Islet precursor cell (in vitro differentiated cells): ENCODE measurements at places on chromosomes 16 and 17.

- no peak for DNase-seq
These were observed 20.9 kb downstream of the CHST4 start for GRCh38 chr16:71547168-71547567.

DNA sequence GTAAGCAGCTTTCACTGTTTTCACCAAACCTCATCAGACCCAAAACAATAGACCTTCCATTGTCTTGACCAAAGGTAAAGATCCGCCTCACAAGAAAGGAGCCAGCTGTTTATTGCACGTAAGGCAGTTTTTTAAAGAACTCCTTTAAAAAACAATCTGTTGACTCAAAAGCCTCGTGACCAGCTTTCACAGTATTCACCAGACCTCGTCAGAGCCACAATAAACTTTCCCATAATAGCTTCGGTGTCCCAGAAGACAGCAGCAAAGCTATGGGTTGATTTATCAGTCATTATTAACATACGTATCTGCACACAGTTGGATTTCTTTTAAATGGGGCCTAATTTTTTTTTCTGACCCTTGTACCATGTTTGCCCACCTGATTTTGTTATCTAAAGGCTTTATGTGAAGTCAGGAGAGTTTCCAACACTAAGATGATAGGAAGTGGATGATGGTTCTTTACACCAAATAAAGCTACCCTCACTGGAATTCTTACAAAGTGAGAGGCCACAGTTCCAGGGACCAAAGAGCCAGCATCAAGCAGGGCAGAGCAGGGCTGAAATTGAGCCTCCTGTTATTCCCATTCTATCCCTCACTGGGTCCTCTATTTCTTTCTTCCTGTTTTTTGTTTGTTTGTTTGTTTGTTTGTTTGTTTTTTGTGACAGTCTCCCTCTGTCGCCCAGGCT, 17.6 kb upstream of the HELZ start:
- no peak for DNase-seq

- no peak for DNase-seq
These were observed 583 bp downstream of the ATXN2L start for GRCh38 chr16:28823291-28823872.

DNA sequence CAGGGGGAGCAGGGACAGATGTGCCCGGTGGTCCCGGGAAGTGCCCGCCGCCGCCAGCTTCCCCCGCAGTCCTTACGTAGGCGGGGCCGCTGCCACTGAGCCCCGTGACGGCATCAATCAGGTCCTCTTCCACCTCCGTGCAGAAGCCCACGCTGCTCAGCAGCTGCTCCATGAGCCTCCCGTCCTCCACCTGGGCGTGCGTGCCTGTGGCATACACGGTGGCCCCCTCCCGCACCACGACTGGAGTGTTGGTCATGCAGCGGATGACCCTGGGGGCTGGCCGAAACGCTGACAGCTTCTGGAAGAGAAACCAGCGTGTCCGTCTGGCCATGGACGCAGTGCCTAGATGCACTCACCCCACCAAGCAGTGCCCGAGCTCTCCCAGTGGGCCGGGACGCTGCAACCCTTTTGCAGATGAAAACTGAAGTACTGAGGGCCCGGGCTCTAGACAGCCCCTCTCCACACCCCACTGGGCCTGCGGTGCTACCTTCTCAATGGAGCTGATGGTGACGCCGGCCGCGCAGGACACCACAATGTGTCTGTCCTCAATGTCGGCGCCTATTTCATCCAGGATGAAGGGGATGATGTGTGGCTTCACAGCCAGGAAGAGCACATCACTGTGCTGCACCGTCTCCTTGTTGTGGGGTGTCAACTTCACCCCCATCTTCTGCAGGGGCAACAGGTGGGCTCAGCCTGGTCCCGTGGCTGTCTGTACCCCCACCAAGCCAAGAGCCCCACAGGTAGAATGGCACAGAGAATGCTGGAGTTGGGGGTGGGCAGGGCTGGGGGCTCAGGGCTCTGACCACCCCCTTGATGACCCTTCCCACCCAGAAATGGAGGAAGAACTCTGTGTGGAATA, 2.0 kb downstream of the PYCR1 start:
- no peak for DNase-seq

DNA sequence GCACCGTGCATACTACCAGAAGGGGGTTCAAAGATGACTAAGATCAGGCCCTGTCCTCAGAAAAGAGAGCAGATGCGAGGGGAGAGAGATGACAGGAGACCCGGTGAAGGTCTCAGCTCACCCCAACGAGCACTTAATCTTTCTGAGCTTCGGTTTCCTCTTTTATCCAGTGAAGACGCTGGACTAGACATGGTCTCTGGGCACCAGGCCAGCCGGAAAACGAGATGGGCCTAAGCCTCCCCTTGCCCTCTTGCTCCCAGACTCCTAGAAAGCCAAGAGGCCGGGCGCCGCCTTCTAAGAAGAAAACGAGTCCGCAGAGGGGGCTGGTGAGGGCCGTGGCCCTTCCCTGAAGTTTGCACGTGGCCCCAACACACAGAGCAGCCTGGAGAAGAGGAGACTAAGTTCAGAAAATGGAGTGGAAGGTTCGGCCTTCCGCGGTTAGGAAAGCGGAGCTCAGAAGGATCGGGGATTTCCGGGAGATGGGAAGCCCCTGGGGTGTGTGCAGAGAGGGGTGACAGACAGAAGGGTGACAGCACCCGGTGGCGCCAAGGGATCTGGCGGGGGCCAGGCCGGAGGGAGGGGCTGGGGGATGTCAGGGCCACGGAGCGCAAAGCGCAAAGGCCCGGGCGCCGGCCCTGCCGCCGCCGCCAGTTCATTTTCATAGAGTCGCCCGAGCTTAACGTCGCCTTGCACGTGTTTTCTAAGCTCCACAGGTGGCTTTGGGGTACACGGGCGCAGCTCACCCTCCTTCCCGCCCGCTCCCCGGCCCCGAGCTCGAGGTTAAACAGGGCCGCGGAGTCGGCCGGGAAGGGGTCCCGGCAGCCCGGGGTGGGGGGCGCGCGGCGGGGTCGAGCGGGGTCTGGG, 42.1 kb upstream of the BHLHA9 start:
- DNase-seq = no peak

- DNase-seq = peak; percentile 93
These were observed 21.4 kb downstream of the ADORA2B start for GRCh38 chr17:15966183-15966878.

- peak; percentile 74 for DNase-seq
These were observed 12.6 kb upstream of the CA10 start for GRCh38 chr17:52170963-52171572.

DNA sequence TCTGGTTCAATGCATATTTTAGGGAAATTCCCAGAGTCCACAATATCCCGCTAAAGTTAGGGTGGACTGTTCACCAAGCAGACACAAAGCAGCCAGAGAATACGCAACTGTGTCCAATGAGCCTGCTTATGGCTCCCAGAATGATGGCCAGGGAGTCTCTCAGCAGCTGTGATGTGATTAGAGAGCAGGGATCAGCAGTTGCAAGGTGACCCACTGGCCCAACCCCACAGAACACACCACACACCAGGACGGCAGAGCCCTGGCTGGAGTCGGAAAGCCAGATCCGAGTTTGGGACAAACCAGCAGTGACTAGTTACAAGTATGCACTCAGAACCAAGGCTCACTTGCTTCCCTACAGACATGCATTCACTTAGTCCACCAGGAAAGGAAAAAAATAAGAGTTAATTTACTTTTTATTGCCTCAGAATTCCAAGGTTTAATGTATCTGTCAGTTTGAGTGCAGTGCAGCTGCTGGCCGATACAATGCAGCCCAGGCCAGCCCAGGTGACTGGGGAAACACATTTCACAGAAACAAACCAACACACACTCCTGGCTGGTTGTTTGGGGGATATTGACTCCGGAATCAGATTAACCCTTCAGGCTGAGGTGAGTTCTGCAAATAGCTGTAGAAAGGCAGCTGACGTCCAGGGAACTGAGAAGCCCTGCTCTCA, 121.7 kb downstream of the HIC1 start:
- no peak for DNase-seq

DNA sequence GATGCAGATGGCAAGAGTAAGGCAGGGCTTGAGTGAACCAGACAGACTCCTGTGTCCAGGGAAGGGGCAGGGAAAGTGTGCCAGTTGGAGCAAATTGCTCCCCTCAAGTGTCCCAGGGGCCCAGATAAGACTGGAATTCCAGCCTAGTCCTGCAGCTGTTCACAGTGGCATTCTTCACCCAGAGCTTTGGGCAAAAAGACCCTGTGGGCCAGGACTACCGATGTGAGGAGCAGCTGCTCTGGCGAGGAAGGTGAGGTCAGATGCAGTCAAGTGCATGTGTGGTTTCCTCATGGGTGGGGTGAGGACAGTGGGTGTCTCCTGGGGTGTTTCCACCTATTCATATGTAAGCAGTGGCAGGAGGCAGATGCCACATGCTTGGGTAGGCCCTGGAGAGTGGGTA, 14.3 kb downstream of the NEUROD2 start:
- no peak for DNase-seq

DNA sequence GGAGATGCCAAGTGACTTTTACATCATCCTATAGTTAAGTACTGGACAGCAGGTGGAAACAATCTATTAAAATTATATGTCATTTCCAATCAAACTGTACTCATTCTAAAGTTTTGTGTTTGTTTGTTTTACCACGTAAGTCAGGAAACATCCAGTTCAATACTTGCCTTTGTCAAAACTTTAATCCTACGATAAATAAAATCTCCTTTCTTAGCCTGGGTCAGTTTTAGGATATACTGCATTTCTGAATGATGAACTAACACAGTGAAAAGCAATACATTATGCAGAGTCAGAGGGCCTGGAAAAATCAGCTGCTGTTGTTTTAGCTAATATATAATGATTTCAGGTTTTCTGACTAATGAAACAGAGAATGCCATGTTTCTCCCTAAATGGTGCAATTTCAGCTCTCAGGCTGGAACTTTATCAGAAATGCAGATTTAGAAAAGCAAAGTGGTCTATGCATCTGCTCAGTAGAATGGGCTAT, 756.4 kb downstream of the CDH11 start:
- no peak for DNase-seq

GRCh38 chr17:40611840-40612474, 35.7 kb downstream of the SMARCE1 start:
- no peak for DNase-seq
